Activated CD4-positive, alpha-beta T cell treated with anti-CD3 and anti-CD28 coated beads, Interleukin-2, amount 50 U/mL, for 24 hours (primary cell): ENCODE measurements at places on chromosomes 2 and 18.

DNA sequence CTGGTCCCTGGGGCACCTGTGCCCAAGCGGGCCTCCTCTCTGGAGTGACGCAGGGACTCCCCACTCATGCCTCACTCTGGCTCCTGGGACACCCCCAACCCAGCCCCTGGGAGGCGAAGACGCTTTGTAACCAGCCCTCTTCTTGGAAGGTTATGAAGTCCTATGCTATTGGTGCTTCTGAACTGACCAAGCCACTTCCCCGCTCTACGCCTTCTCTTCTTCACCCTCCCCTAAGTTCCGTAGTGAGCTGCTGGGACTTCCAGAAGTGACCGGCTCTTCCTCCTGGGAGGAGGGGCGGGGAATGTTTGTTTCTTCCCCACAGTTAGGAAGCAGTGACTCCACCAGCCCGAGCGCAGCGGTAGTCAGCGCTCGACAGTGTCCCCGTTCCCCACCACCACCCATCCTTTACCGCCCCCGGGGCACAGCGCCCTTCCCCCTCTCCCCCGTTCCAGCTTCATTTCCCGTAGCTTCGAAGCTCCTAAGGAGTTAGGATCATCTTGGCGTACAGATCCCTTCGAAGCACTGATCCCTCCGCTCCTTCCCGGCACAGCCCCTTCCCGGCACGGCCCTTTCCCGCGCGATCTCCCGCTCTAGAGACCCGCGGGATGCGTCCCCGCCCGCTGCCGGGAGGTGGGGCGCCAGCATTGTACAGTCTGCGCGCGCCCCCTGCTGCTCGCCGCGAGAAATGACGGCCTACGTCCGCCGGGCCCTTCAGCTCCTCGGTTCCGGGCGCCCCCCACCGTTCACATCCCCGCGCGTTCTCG lies 25.3 kb upstream of the NOTO start:
- DNase-seq = peak; percentile 81

- no peak for DNase-seq
Observed at GRCh38 chr2:46913471-46914381, 1.9 kb downstream of the MCFD2 start.

GRCh38 chr18:32308493-32309120 lies 118.8 kb downstream of the MEP1B start:
- no peak for DNase-seq

GRCh38 chr2:28666496-28667184 lies 85.0 kb upstream of the PPP1CB start:
- DNase-seq = no peak

GRCh38 chr2:189302274-189302948 lies 122.8 kb upstream of the COL5A2 start:
- no peak for DNase-seq

DNA sequence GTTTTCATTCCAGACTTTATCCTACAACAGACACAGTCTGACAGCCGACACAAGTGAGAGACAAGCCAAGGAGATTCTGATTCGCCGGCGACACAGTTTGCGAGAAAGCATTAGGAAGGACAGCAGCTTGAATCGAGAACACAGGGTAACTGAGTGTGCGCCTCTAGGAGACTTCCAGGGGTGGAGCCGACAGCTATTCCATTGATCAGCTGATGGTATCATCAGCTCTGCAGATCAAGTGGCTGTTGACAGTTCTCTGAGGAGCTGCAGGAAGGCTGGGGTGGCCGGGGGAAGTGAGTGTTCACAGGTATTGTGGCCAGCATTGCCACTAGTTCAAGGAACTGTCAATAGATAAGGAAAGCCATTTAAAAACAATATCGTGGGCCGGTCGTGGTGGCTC lies 57.3 kb upstream of the TMEM182 start:
- no peak for DNase-seq

DNA sequence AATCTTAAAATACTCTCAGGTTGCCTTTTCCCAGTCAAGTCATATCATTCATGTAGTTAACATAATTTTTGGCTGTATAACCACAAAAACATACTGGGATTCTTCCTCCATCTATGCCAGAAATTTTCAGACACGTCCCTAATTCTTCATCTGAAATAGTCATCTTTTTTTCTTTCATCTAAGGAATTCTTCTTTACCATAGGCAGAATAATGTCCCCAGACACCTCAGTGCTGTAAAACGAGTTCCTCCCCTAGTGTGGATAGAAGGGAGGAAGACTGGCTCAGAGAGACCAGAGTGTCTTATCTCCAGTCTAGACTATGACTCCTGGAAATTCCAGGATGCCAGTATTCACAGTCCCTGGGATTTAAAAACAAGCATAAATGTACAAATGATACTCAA lies 127.8 kb downstream of the MREG start:
- no peak for DNase-seq

DNA sequence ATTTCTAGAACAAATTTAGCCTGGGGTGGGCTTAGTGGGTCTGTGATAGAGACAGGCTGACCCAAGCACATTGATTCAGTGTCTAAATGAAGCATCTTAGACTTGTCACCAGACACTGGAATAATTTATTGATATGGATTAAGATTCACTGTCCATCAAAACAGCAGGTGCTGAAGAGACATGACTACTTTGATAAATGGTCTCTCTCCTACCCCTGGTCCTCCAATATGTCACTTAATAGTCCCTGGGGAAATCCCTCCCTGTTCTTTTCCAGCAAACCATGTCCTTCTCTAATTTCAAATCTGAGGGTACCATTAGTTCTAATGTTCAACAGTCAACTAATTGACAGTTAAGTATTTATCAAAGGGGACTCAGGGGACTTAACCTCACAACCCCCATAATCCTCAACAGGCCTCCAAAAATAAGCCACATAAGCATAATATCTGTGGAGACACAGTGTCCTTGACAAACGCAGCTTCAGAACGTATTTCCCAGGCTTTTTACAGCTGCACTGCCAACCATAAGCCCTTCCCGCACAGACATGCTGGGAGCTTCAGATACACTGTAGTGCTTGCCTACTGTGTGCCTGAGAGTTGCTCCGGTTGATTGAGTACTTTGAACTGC lies 391.0 kb downstream of the THSD7B start:
- DNase-seq = no peak

GRCh38 chr18:9835825-9836224 lies 49.9 kb upstream of the TXNDC2 start:
- no peak for DNase-seq

DNA sequence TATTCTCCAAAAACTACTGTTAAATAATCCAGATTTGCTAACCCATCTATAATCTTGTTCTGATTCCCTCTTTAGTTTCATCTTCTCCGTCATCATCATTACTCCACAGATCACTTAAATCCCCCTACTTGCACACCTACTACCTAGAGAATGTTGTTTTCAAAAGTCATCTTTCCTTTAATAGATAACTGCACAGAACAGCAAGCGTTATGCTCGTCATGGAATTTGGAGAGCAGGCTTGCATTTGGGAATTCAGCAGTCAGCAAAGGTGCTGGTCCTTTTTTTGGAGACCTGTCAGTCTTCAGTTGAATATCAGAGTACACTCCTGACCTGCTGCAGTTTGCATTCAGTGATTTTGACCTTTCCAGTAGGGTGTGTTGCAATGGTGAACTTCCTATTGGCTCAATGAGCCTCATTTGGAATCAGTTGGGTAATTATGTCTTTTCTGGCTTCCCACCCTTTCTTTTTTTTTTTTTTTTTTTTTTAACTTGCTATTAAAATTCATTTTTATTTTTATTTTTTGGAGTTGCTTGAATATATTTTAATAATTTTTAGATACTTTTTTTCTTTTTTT lies 110.6 kb downstream of the HNRNPLL start:
- DNase-seq = no peak

GRCh38 chr2:86038291-86039081 lies 67.2 kb downstream of the POLR1A start:
- DNase-seq = peak; percentile 64

DNA sequence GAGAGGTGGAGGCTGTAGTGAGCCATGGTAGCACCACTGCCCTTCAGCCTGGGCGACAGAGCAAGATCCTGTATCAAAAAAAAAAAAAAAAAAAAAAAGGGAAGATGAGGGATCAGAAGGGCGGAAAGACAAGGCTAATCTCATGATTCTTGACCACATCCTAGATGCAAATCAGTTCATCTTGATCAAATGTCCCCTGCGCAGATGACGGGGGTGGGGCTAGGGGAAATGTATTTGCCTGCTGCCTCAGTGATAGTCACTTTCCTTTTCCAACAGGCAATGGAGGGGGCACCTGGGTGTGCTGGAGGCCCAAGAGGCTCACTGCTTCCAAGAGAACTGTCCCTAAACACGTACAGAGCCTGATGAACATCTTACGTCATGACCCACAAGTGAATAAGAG lies 3.7 kb upstream of the EMILIN2 start:
- no peak for DNase-seq

GRCh38 chr2:96888072-96889011 lies 18.5 kb upstream of the SEMA4C start:
- DNase-seq = no peak

DNA sequence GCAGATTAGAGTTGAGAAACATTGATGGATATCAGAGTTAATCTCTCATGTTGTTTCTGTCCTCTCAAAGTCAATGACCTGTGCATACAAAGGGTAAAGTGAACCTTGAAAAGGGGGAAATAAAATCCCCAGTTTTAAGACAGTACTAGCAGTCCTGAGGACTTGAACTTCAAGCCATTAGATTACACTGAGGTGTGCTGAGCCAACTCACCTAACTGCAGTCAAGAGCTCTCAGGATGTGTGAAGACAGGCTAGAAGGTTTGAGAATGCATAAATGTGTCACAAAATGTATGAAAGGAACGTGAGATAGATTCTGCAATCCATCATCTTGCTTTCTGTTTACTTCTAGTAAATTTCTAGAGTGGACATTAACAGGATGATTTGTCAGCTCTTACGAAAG lies 35.5 kb downstream of the DOCK10 start:
- DNase-seq = no peak

GRCh38 chr18:832085-832681 lies 20.1 kb upstream of the YES1 start:
- no peak for DNase-seq
